ENCODE measurements at places on chromosomes 6 and 20.

- no peak for DNase-seq
Observed at GRCh38 chr6:166437661-166438060, 54.9 kb upstream of the MPC1 start.

GRCh38 chr20:4449957-4450715 lies 271.6 kb upstream of the PRND start:
- peak; percentile 78 for DNase-seq

DNA sequence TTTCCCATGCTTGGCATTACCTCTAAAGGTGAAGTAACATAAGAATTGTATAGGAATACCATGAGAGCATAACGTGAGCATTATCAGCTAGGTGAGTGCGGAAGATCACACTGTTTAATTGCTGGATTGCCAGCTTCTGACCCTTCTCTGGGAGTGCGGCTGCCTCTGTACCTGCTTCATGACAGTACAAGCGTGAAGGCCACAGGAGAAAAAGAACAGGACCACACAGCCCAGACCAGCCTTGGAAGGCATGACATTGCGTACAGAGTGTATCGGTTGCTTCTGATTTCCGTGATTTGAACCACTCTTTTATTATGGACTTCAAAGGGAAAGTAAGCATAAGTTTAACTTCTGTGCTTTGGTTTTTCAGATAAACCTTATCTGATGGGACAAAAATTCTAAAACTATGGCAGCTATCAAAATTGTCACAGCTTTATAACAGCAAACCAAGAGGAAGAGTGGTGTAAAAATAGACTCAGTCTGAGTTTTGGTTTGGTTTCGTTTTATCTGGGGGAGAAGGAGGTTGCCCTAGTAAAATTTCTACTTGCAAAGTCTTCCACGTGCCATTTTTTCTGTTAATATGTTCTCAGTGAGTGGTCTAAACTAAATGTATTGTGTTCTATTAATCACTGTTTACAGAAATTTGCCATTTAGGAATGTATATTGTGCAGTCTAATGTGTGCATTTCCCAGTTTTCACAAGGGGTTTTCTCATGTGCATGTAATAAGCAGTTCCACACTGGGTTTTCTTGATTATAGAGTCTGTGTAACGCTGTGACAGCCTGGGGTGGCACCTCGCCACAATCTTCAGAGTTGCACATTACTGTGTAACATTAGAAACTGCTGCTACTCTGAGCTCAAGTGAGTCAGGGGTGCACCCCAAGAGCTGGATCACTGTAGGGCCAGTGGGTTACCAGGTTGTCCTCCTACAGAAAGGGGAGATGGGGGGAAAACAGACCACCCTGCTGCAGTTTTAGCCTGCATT lies 97.3 kb downstream of the RPP40 start:
- DNase-seq: no peak

DNA sequence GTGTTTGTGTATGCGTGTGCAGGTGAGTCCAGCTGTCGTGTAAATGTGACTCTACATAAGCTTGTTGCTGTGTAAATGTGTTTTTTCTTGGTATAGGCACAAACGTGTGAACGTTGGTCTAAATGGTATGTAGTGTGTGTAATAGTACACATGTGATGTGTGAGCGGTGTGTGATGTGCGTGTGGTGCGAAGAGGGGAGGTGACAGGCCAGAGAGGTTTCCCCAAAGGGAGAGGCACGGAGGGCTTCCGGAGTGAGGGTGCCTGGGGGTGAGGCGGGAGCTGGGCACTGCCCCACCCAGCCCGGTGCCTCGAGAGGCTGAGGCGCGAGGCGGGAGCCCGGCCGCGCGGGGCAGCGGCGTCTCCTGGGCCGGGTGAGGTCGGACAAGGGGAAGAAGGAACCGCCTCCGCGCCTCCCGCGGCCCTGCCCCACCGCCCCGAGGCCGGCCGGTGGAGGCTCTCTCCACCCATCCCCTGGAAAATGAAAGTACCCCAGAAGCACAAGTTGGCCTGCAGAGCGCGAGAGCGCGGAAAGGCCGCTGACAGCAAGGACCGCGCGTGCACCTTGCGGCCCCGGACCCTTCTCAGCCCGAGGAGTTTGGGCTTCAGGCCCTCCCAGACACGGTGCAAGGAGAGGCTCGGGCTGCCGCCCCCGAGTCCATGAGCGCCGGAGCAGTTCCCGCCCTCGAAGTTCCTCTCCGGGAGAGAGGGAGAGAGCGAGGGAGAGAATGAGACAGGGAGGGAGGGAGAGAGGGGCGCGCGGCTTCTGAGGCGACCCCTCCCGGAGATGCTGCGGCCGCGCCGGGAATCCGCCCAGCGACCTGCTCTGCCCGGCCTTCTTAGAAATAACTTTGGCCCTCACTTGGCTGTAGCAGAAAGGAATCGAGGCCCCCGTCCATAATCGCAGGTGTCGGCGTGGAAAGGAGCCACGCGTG lies 43.2 kb upstream of the OSTM1 start:
- DNase-seq: no peak

GRCh38 chr20:40744818-40745175 lies 55.8 kb upstream of the MAFB start:
- no peak for DNase-seq

DNA sequence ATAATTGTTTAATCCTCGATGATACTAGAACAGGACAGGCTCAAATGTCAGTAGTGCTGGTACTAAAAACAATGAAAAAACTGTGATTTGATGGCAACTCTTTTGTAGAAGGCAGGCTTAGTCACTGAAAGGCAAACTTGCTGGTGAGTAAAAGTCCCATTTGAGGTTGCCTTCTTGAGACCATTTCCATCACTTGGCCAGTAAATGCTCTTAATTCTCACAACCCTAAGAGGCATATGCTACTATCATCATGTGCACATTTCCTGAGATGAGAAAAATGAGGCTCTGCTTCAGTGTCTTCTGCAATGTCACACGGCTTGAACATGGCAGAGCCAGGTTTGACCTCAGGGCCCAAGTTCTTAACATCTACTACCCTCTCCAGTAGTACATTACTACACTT lies 9.9 kb downstream of the AKIRIN2 start:
- no peak for DNase-seq

DNA sequence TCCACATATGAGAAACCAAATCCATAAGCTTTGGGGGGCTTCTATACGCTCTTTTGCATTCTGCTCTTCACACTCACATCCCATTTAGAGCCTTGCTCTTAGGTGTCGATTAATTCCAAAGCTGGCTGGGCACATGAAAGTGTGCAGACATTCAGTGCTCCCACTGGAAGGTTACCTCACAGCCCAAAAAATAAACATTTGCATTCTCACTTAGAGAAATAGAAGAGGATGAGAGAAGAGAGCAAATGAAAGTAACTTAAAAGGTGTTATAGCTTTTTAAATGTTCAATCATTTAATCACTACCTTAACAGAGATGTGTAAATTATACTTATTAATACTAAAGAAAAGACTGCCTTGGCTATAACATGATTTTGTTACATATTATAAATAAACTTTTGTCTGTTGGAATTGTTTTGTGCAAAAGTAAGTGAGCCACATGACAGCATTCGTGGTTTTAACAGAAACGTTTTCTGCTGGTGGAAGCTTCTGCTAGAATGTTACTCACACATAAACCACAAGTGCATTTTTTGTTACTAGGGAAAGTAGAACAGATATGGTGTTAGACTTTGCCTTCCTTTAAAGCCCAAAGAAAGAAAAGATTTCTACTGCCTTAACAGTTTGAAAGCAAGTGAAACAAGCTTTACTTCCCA lies 116.7 kb downstream of the SIM1 start:
- no peak for DNase-seq

- no peak for DNase-seq
Observed at GRCh38 chr20:57792386-57793080, 82.7 kb upstream of the PMEPA1 start.

DNA sequence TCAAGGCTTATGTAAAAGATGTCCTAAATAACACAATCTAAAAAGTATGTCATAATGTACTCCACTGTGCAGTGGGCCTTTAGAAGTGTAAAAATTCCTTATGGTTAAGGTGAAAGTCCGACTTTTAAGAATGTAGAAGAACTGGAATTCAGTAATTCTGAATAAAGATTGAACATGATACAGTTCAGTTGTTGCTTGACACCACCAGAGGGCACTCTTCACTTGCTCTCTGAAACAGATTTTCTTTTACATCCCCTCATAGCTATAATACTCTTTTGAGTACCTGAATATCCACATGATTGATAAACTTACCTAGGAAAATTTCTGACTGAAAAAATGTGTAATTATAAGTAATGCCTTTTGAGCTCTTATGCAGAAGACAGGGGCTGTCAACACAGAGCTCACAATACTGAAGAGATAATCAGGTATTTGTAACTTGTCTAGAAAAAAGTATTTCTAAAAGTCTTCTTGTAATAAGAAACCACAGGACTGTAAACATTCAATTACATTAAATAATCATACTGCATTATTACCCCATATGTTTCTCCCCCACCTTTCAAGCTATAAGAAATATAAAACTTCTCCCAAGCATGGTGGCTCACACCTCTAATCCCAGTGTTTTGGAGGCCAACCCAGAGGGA lies 92.1 kb downstream of the POPDC3 start:
- peak; percentile 54 for DNase-seq

DNA sequence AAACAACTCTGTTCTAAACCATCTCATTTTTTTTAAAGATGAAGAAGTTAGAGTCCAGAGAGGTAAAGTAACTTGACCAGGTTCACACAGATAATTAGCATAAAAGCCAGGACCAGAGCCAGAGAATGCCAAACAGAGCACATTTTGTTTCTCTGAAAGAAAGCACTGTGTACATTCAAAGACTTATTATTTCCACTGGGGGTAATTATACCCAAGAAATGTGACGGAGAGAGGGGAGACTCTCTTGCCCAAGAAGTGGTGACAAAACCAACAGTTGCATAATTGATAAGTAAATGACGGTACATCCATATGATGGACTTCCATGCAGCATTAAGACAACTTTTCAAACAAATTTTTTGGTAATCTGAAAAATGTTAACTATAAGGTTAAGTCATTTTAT lies 111.6 kb downstream of the RTN4IP1 start:
- DNase-seq: no peak

DNA sequence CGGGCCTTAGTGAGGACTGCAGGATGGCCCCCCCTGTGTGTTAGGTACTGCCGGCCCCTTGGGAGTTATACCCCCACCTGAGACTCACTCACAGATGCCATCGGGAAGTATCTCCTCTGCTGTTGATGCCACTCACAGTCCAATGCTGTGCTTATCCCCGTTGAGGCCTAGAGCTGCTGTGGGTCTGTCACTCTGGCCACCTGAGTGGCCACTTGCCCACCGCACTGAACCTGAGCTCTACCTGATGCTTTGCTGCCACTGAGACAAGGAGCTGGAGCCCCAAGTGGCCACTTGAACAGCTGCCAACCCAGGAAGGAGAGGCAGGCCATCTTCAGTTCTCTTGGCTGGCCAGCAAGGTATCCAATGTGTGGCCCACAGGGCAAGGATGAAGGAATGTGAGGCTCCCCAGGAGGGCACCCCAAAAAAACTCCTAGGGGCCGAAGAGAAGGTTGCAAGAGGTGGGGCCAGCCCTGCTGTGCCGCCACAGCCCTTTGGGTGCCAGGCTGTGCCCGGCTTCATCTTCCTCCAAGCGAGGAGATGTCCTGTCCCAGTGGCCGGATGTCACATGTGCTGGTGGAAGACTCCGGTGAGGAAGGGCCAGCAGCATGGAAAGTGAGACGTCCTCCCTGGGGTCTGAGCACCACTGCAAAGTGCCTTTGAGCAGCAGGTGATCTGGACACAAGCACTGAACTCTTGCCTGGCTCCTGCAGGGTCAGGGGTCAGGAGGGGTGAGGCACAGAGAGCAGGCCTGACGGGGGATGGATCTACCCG lies 29.5 kb upstream of the PCMTD2 start:
- DNase-seq: no peak

GRCh38 chr6:168364793-168365421 lies 45.3 kb upstream of the DACT2 start:
- DNase-seq: no peak

DNA sequence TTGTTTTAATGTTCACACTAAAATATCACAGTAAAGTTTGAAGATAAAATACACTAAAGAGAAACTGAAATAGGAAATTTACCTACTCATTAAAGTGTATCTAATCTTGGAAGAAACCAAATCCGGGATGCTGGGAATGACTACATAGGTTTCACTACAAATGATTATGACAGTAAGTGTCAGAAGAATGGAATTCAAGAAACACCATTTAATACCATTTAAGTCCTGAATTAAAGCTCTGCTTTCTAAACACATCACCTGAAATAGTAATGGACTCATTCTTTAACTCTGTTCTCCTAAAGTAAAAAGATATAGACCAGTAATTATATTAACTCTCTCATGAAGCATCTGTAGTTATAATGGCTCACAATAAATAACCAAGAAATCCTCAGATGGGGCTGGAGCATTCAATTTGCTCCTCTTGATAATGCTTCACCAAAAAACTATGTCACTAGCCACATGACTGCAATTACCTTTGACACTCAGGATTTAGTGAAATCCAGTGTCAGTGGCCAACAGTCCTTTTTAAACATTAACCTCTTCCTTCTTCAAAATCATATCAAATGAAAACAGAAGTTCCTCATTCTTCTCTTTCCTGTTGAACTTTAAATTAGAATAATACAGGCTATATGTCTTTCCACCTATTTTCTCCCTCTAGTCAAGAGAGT lies 41.4 kb downstream of the MAP7 start:
- DNase-seq: no peak

DNA sequence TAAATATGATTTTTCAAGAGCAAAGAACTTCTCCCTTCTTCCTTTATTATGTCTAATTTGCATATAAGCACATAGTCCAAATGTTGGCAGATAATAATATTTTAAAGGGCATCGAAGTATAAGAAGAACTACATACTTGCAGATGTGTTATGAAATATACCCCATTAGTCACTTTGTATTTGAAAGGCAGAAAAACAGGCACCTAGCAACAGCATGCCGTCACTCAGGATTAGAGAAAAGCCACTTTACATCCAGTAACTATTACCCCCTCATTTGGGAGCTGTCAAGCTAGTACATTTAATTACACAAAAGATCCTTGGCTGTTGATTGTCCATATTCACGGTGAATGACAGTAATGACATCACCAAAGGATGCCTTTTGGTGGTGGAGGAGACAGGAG lies 99.3 kb upstream of the ARMC2 start:
- DNase-seq: no peak

DNA sequence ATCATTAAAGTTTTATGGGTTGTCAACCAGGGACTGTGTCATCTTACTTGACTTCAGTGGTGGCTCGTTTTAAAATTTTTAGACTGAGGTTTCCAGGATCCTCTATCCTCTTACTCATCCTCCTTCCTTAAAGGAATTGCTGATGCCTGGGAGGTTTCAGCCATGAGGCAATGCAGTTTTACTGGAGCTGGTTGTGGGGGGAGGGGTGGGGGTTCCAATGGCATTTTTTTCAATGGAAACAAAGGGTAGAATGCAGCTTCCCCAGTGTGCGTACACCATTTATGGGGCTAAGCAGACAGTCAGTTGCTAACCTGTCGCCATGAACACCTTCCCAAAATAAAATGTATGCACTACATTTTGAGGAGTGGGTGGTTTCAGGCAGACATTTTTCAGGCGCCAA lies 88.0 kb downstream of the METTL24 start:
- DNase-seq: no peak
